Inflammatory macrophage treated with lipopolysaccharide for 4 hours (primary cell): ENCODE measurements at places on chromosomes 16 and 17.

- DNase-seq = no peak
Observed at GRCh38 chr17:65920996-65921395, 270.9 kb downstream of the CEP112 start.

DNA sequence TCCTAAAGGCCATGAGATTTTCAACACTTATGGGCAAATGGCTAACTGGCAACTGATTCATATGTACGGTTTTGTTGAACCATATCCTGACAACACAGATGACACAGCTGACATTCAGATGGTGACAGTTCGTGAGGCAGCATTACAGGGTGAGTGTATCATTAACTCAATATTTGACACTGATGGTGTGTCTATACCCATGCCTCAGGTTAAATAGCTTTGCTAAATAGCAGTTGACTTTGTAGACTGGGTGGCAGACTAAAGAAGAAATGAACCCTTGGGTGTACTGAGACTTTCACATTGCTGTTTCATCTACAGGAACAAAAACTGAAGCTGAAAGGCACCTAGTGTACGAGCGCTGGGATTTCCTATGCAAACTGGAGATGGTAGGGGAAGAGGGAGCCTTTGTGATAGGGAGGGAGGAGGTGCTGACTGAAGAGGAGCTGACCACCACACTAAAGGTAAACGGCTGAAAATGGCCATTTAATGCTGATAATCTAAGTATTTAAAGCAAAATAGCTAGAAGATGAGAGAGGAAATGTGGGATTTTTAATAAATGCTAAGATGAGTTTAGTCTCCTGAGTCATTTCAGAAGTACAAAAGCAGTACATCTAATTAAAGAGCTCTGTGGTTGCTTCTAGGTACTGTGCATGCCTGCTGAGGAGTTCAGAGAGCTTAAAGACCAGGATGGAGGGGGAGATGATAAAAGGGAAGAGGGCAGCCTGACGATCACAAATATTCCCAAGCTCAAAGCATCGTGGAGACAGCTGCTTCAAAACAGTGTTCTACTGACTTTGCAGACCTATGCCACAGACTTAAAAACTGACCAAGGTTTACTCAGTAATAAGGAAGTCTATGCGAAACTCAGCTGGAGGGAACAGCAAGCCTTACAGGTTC is 3.0 kb downstream of the SETD6 start:
- DNase-seq = no peak

GRCh38 chr16:56710181-56710737 is 19.7 kb upstream of the NUP93 start:
- DNase-seq = no peak

GRCh38 chr16:56728027-56728426 is 1.9 kb upstream of the NUP93 start:
- no peak for DNase-seq

GRCh38 chr17:19719355-19720209 is 3.2 kb upstream of the SLC47A2 start:
- no peak for DNase-seq

- no peak for DNase-seq
Observed at GRCh38 chr17:78238823-78239488, 7.5 kb downstream of the TMEM235 start.

DNA sequence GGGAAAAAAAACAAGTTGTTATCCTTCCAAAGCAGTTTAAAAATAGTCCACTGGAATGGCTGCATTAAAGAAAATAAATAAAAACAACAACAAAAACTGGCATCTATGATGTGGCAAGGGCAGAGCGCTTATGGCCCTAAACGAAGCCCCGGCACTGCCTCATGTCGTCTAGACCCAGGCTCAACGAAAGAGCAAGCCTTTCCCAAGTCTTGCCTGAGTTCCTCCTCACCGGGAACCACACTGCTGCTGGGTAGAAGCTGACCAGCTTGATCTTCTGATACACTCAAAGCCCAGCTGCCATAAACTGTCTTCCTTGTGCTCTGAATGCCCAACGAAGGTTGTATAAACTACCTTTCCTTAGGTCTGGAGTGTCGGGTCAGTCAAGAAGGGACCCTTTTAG is 37.0 kb downstream of the NDEL1 start:
- no peak for DNase-seq

GRCh38 chr17:46876353-46876887 is 25.0 kb downstream of the WNT9B start:
- no peak for DNase-seq

GRCh38 chr17:40497695-40498094 is 3.7 kb downstream of the TNS4 start:
- DNase-seq = no peak

DNA sequence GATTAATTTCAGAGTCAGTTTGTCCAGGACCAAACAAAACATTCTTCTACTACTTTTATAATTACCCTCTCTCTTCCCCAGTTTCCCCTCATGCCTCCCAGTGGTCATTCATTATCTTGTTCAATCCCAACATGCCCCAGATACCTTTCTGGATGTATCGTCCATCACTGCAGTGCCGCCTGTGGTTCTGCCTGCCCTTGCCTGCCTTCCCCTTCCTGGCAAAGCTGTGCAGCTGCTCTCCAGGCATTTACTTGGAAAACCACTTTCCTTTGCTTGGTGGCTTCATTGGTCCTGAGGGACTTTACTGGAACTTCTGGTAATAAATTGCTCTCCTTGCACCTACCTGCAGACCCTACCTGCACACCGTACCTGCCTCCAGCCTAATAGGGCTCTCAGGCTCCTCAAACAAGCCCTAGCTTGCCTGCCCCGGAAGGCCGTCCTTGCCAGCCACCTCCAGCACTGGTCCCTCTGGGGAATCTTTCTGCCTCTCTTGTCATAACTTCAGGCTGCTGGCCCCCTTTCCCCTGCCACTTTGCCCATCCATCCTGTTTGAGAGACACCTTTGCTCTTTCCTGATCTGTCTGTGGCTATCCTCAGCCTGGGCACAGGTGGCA is 19.5 kb upstream of the MSI2 start:
- DNase-seq = no peak

DNA sequence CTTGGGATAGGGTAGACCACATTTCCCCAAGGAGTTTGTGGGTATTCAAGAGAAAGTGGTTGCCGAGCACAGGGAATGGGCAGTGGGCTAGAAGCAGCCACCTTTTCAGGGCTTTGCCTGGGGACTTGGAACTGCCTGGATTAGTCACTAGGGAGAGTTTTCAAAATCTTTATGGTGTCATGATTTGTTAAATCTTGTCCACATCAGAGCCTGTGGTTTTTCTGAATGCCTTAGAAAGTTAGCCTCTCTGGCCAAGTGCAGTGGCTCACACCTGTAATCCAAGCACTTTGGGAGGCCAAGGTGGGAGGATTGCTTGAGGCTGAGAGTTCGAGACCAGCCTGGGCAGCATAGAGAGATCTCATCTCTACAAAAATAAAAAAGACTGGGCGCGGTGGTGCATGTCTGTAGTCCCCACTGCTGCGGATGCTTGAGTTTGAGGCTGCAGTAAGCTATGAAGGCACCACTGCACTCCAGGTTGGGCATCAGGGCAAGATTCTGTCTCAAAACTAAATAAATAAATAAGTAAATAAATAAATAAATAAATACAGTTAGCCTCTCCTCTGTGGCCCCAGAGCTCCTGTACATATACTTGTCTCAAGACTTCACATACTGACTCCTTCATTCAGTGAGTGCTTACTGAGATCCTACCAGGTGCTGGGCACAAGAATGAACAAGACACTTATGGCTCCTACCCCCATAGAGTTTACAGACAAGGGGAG is 76.3 kb upstream of the HNF1B start:
- DNase-seq = peak; percentile 26

DNA sequence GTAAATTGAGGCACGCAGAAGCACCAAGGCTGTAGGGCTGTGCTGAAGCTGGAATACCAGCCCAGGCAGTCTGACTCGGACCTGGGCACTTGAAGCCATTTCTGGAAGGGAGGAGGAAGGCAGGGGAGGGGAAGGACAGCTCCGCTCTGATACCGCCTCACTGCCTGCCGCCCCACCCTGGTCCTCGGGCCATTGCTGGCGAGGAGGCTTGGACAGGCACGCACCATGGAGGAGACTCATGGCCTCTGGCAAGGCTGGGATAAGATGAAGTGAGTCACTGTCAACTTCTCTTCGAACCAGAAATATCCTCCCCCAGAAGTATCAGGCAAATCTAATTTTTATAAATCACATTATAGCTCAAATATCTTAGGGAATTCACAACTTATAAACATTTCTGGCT is 81.3 kb downstream of the SDK2 start:
- no peak for DNase-seq

DNA sequence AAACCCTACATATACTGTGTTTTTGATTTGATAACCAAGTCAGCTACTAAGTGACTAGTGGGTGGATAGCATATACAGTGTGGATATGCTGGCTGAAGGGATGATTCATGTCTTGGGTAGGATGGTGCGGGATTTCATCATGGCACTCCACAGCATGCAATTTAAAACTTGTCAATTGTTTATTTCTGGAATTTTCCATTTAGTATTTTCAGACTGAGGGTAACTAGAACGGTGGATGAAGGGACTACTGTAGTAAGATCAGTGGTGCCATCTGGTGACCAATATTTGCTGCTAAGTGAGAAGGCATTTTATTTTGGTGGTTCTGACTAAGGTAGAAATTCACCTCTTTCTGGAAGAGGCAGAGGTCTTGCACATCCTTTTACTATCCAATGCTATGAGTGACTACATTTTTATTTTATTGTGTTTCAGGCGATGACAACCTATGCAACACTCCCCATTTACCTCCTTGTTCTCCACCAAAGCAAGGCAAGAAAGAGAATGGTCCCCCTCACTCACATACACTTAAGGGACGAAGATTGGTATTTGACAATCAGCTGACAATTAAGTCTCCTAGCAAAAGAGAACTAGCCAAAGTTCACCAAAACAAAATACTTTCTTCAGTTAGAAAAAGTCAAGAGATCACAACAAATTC is 3.1 kb downstream of the CDC6 start:
- peak; percentile 75 for DNase-seq

DNA sequence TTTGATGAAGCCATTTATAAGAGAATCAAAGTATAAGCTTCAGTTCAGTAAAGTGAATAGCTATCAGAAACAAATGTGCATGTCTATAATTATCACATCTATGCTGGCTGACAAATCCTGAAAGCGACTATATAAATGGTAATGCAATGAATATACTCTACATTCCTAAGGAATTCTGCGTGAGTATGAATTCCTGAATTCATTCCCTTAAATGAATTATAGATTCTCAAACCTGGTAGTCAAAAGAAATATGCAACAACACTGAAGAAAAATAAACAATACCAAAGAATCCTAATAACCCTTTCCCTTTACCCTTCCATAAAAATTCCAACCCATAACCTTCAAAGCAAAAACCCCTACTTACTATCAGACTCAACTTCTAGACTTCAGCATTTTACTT is 416.6 kb upstream of the PMFBP1 start:
- no peak for DNase-seq

DNA sequence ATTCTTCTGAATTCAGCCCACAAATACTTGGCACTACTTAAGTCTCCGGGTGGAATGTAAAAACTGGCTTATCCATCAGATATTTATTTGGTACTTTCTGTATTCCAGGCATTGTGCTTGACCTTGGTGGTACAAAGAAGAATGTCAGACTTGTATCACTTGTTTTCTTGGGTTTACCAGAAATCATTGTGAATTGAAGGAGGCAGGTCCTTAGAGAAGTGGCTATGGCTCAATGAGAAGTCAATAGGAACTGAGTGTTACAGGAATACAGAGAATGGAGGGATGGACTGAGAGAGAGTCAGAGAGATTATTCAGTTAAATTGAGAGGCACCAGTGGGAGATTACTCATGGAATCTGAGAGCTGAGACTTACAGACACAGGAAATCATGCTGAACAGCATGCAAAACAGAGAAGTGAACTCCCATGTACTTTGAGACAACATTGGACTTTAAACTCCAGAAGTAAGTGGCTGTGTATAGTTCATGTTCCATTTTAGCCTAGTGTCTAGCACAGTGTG is 704.1 kb downstream of the CDH11 start:
- no peak for DNase-seq

- no peak for DNase-seq
Observed at GRCh38 chr16:11484691-11485258, 101.9 kb downstream of the LITAF start.

DNA sequence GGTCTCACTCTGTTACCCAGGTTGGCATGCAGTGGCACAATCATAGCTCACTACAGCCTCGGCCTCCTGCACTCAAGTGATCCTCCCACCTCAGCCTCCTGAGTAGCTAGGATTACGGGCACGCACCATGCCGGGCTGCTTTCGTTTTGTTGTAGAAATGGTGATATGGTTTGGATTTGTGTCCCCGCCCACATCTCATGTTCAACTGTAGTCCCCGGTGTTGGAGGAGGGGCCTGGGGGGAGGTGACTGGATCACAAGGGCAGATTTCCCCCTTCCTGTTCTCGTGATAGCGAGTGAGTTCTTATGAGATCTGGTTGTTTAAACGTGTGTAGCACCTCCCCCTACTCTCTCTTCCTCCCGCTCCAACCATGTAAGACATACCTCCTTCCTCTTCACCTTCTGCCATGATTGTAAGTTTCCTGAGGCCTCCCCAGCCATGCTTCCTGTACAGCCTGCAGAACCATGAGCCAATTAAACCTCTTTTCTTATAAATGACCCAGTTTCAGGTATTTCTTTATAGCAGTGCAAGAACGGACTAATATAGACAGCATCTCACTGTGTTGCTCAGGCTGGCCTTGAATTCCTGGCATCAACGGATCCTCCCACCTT is 6.0 kb downstream of the PDZD9 start:
- no peak for DNase-seq

GRCh38 chr16:87418644-87419043 is 26.5 kb downstream of the MAP1LC3B start:
- DNase-seq = no peak

DNA sequence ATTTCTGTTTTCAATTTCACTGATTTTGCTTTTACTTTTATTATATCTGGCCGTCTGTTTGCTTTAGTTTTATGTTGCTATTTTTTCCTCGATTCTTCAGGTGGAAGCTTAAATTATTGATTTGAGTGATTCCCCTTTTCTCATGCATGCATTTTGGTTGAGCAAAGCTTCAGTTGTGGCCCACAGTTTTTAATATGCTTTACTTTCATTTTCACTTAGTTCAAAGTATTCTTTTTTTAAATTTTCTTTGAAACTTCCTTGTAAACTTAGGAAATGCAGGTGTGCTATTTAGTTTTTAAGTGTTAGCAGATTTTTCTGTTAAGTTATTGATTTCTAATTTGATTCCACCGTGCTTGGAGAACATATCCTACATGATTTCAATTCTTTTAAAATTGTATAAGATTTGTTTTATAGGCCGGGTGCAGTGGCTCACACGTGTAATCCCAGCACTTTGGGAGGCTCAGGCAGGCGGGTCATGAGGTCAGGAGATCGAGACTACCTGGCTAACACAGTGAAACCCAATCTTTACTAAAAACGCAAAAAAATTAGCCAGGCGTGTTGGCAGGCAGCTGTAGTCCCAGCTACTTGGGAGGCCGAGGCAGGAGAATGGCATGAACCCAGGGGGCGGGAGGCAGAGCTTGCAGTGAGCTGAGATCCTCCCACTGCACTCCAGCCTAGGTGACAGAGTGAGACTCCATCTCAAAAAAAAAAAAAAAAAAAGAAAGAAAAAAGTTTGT is 531.2 kb downstream of the KIF2B start:
- DNase-seq = no peak
